T-helper 17 cell (primary cell): ENCODE measurements at places on chromosomes 16 and 17. TPM values are rescaled to one million over a fixed set of nuclear protein-coding genes. Genes with fewer than 3 reads are reported as not detected.

- no peak for DNase-seq
- no peaks in the 10 kb centered on the region for H3K27me3 ChIP-seq
- no peaks in the 10 kb centered on the region for H3K36me3 ChIP-seq
- H3K4me1 ChIP-seq: no peaks in the 10 kb centered on the region
Observed at GRCh38 chr16:13012601-13013000, 111.2 kb downstream of the SHISA9 start.

- H3K4me1 ChIP-seq: no peaks in the 10 kb centered on the region
- H3K27ac ChIP-seq: no peak overlapping the region
- no peaks in the 10 kb centered on the region for H3K36me3 ChIP-seq
- DNase-seq: no peak
Observed at GRCh38 chr17:55690105-55690508, 32.6 kb downstream of the TMEM100 start.

DNA sequence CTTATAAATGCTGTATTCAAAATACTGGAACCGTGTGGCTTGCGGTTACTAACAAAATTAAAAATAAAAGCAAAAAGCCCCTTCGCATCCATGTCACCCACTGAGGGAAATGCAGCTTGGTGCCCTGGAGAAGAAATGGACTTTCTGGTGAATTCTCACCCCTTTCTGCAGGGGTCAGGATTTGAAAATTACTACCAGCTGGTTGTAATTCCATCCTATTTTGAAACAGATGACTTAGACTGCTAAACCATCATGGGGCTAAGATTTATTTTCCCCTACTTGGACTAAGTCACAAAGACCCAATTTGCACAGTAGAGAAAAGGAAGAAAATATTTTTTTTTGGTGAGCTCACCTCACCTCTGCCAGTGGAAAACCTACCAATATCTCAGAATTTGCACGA, 111.4 kb upstream of the MYOCD start:
- DNase-seq: no peak
- H3K36me3 ChIP-seq: no peaks in the 10 kb centered on the region
- no peak overlapping the region for H3K27ac ChIP-seq

GRCh38 chr17:32944248-32945020, 16.5 kb downstream of the TMEM98 start:
- H3K4me1 ChIP-seq: peaks cover 2% of the 10 kb centered on the region
- no peak overlapping the region for H3K27ac ChIP-seq
- peaks cover 58% of the 10 kb centered on the region for H3K27me3 ChIP-seq
- no peak for DNase-seq

DNA sequence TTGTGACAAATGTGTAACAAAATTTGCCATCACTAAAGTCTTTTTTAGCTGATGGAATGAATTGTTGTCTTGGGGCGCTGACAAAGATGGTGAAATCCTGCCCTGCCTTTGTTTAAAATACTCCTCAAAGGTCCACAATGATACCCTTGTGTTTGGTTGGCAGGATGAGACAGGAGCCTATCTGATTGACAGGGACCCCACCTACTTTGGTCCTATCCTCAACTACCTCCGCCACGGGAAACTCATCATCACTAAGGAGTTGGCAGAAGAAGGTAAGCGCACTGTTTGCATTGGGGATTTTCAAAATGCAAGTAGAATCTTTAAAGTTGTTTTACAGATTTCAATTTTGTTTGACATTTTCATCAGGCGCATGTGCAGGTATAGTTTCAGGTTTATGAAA, 2.0 kb downstream of the KCTD2 start:
- H3K36me3 ChIP-seq: peaks cover 4% of the 10 kb centered on the region
- H3K4me1 ChIP-seq: peaks cover 27% of the 10 kb centered on the region
- no peak overlapping the region for H3K4me3 ChIP-seq

The ABCC3 gene
- 58.0 TPM for total RNA-seq
